ENCODE measurements at places on chromosomes 7 and 10.
A peak's percentile ranks its signal among the peaks of the same experiment; 100 is the strongest.

DNA sequence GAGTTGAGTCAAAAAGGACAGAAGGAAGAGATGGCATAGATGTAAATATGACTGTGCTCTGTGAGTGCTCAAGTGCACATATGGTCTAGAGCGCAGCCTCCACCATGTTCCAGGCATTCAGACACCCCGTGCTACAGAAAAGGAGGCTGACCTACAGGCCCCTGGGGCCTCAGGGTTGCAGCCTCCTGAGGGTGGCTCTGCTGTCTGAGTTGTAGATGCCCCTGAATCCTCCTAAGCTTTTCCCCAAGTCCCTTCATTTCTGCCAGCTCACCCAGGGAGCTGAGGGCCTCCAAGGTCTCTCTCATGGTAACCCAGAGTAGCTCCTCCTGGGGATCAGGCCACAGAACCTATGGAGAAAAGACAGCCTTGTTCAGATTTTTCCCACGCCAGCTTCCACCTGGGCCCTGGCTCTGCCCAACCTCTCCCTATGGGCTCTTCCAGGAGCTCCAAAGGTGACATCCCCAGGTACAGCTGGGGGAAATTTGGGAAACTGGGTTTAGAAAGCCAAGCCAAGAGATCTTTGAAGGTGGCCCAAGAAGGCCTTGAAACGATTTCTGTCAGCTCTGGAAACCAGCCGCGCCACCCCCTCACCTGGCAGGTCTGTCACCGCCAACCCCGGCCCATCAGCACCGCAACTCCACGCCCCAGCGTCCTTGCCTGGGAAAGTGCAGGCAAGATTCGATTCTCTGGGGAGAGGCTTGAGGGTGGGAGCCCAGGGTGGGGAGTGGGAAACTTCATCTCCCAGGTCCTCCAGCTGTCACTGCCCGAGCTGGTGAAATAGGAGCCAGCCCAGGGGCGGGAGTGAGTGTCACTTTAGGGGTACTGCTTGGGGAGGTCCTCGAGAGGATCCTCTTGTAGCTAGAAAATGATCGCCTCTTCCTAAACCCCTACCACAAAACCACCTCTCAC, 2.4 kb downstream of the ZNF467 start:
- no peak for DNase-seq

GRCh38 chr10:60209874-60210570, 179.7 kb downstream of the ANK3 start:
- DNase-seq = no peak

DNA sequence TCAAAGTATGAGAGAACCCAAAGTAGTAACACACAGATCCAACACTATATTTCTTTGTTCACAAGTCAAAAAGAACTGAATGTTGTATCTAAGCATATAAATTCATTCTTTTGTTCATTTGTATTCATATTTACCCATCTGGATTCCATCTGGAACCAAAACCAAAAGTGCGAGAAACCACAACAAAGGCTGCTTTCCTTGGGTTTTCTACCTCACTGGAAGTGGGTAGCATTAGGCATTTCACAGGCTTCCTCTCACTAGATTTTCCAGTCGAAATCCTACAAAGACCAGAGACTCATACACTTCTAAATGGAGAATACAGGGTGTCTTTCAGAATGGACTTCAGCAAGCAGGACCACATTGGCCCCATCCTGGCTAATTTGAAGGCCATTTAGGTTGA, 109.8 kb upstream of the WNT16 start:
- DNase-seq = no peak

- DNase-seq = no peak
These were observed 16.7 kb upstream of the CNNM1 start for GRCh38 chr10:99312501-99312900.

DNA sequence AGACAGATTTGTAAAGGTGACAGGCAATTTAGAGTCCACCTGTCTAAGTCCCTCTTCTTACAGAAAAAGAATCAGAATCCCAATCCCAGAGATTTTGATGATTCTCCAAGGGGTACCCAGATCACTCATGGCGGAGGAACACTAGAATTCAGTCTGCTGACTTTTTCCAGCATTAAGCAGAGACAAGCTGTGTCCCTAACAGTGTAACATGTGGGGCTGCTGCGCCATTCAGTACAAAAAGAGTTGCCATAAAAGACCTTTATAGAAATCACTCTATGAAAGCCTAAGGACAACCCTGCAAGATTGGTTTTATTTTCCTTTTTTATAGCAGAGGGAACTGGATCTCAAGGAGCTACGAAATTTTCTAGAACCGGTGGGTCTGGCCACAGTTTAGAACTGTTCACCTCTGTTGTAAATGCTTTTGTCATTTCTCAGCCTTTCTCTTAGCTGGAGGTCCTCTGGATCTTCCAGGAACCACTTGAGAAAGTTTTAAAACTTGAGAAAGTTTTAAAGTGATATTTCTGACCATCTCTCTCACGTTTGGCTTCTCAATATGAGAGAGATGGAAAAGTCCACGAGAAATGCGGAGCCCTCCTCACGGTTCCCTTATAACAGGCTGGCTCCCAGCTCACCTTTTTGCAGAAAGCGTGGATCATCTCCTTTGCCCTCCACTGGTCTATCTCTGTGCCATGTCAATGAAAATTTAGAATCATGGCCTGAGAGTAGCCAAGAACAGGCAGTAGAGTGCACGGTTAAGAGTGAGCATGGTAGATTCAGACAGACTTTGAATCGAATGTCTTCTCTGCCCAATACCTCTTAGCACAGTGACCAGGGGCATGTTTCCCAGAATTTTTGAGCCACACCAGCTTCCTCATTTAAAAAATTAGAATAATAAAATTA, 826 bp downstream of the GIMAP7 start:
- DNase-seq = no peak

DNA sequence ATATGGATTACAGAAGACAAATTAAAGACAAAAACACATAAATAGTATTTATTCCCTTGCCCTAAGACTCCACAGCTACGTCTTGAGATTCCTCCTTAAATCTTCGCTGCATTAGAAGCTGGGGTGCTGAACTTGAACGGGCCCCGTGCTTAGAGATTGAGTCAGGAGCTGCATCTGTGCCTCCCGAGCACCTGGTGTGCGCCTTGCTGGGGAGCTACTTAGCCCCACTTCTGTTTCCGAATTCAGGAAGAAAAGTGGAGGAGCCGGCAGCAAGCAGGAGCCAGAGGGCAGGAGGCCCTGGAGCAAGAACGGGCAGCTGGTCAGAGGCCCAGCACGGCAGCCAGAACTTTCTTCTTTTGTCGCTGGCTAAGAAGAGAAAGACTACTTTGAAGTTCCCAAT, 30.4 kb upstream of the RNF32 start:
- DNase-seq = no peak

- no peak for DNase-seq
These were observed 428.3 kb upstream of the NPVF start for GRCh38 chr7:25656581-25657026.

GRCh38 chr7:117113871-117114270, 160.6 kb downstream of the ST7 start:
- DNase-seq = no peak

GRCh38 chr10:77845451-77845850, 81.1 kb downstream of the DLG5 start:
- DNase-seq = no peak

DNA sequence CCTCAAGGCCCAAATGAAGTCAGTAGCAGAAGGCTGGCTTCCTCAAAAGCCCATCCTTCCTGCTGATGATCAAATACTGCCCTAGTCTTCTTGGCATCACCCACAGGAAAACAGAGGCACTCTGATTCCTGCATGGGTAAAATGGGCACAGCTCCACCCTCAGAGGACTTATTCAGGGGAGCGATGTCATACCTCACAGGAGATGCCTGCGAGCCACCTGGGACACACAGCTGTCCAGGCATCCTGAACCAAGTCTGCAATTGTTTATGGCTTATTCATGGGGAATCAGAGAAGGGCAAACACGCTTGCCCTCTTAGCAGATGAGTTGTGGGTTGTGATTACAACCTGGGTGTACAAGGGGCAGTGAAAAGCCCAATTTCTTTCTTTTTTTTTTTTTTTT, 22.0 kb upstream of the LMTK2 start:
- no peak for DNase-seq

- no peak for DNase-seq
These were observed 83.4 kb downstream of the PRKAG2 start for GRCh38 chr7:151793531-151793951.

DNA sequence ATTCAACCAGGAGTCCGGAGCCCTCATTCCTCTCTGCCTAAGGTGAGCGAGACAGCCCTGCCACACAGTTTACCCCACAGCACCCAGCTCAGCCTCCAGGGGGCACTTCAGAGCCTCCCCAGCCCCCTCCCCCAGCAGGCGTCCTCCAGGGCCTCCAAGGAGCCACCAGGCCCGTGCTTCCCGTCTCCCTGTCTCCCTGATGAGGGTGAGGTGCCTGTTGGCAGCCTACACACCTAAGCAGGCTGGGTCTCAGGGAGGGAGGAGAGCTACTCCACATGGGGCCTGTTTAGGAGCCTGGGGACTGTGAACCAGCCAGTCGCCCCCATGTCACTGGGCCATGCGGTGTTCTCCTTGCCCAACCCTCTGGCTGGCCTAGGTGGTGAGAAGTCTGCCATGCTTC, 28.9 kb upstream of the TRIM8 start:
- DNase-seq = no peak

DNA sequence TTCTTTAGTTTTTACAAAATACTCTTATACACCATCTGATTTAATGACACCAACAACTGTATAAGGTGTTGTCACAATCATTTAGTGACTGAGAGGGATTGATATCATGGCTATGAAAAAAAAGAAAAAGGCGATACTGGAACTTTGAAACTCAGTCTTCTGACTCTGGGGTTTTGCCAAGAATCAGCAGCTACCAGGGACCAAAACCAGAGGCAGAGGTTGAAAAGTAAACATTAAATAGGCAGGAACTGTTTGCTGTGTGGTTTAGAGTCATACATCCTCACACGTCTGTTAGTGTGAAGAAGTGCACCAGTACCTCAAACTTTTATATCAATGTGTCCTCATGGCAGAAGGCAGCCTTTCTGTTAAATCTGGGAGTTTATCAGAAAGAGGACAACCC, 19.9 kb upstream of the GGCT start:
- DNase-seq = no peak

- DNase-seq = no peak
These were observed 238.5 kb upstream of the KMT2E start for GRCh38 chr7:104775531-104775930.

- no peak for DNase-seq
These were observed 87.4 kb downstream of the RAMP3 start for GRCh38 chr7:45244981-45245380.

DNA sequence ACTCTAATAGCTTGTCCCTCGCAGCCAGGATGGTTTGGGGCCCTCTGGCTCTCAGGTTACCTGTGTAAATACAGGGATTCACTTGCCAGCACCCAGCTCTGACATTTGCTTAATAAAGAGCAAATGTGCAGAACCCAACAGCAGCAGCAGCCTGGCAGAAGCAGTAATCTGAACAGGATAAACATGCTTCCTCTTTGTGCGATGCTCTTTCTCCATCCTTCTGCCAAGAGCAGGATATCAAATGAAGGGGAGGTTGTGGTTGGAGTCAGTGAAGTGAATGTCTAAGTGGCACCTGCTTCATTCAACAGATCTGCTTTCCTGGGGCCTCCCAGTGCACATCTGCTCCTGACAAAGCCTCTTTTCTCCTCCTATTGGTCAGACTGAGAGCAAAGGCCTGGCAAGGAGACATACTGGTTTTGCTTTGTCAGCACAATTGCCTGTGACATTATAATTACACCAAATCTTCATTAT, 130.3 kb downstream of the NRF1 start:
- DNase-seq = no peak

GRCh38 chr10:3761021-3761686, 23.9 kb downstream of the KLF6 start:
- DNase-seq = no peak

- DNase-seq = peak; percentile 67
These were observed 95.5 kb downstream of the CUL2 start for GRCh38 chr10:34994565-34995142.

GRCh38 chr7:30656006-30656957, 26.0 kb downstream of the CRHR2 start:
- no peak for DNase-seq

- DNase-seq = no peak
These were observed 23.1 kb upstream of the PPIF start for GRCh38 chr10:79324032-79324695.

DNA sequence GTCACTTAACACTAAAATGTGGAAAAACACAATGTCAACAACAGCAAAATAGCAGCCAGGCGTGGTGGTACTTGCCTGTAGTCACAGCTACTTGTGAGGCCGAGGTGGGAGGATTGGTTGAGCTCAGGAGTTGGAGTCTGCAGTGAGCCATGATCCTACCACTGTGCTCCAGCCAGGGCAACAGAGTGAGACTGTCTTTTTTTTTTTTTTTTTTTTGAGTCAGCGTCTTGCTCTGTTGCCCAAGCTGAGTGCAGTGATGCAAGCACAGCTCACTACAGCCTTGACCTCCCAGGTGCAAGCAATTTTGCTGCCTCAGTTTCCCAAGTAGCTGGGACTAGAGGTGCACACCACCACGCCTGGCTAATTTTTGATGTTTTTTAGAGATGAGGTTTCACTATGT, 6.1 kb downstream of the KCTD7 start:
- DNase-seq = no peak

GRCh38 chr7:39845006-39845405, 105.0 kb upstream of the CDK13 start:
- no peak for DNase-seq

DNA sequence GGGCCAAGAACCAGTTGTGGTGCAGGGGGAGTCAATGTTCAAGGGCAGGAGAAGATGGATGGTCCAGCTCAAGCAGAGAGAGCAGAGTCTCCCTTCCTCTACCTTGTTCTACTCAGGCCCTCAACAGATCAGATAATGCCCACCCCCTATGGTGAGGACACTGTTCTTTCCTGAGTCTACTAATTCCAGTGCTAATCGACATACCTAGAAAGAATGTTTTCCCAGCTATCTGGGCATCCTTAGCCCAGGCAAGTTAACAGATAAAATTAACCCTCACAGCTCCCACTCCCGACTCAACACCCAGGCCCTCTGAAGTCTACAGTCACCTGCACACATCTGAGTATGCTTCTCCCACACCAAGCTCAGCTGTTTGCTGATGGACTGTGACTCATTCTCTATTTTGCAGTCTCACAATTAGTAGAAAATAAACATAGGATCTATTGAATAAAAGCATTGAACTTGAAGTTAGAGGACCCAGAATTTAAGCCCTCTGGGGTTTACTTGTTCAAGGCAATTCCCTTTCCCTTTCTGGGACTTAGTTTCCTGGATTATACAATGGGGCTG, 17.1 kb downstream of the COL13A1 start:
- no peak for DNase-seq

GRCh38 chr7:130917669-130918128, 183.7 kb upstream of the KLF14 start:
- no peak for DNase-seq

- no peak for DNase-seq
These were observed 152.0 kb downstream of the HDAC9 start for GRCh38 chr7:18647582-18647981.

GRCh38 chr7:3078514-3078913, 34.8 kb upstream of the CARD11 start:
- DNase-seq = no peak

GRCh38 chr10:126568809-126569385, 101.6 kb downstream of the C10orf90 start:
- DNase-seq = no peak

DNA sequence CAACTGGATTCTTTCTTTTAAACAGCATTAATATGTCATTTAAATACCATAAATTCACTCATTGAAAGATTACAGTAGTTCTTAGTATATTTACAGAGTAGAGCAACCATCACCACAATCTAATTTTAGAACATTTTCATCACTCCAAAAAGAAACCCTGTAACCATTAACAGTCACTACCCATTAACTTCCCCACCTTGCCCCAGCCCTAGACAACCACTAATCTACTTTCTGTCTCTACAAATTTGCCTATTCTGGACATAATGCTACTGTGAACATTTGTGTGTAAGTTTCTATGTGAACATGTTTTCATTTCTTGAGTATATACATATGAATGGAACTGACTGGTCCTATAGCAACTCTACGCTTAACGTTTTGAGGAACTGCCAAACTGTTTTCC, 42.4 kb downstream of the P4HA1 start:
- no peak for DNase-seq
